Fibroblast of the conjunctiva (primary cell): ENCODE measurements at places on chromosomes 16 and 17.

DNA sequence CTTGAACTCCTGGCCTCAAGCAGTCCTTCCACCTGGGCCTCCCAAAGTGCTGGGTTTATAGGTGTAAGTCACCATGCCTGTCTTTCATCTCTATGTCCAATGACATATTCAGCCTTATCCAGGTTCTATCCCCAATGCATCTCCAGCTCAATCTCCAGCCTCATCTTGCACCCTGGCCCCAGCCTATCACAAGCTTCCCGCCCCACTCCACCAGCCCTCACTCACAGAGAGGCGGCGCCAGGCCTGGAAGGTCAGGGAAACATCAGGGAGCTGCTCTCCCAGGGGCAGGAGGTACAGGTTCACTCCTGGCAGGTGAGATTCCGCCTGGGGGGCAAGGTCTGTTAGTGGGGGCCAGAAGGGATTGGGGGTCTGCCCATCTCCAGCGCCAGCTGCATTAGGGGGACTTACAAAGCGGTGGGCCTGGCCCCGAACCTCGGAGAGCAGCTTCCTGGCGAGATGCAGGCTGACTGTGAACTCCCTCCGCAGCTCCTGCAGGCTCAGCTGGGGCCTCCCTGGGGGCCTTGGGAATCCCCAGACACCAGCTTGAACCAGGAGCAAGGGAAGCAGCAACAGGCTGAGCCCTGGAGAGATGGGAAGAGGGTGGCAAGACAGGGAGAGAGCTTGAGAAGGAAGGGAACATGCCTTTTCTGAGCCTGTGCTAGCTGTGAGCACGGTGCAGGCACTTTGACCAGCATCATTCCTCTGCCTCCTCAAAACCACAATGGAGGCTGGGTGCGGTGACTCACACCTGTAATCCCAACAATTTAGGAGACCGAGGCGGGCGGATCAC, 3.0 kb downstream of the IL27 start:
- DNase-seq = no peak

- DNase-seq = no peak
Measured at GRCh38 chr17:31398381-31399311, 7.2 kb downstream of the RAB11FIP4 start.

GRCh38 chr16:81005610-81006161, 999 bp downstream of the CMC2 start:
- DNase-seq = no peak

- no peak for DNase-seq
Measured at GRCh38 chr17:40511136-40511535, 9.7 kb upstream of the TNS4 start.

DNA sequence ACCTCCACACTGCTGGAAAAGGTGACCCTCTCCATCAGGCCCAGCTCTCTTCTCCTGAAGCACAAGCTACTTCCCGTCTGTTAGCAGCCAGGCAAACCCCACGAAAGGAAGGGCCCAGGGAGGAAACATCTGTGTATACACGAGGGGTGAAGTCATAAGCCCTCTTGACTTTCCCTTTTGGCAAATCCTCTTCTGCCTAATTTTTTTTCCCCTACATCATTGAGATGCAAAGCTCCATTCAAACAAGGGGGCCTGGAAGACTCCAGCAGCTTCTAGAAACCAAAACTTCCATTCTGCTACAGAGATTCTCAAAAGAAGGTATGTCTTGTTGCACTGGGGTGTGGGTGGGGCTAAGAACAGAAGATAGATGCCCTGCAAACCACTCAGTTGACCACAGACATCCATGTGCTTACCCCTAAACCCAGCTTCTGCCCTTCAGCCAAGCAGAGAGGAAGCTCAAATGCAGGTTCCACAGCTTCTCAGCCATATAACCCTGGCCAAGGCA, 145.6 kb upstream of the RCVRN start:
- DNase-seq = peak; percentile 28

DNA sequence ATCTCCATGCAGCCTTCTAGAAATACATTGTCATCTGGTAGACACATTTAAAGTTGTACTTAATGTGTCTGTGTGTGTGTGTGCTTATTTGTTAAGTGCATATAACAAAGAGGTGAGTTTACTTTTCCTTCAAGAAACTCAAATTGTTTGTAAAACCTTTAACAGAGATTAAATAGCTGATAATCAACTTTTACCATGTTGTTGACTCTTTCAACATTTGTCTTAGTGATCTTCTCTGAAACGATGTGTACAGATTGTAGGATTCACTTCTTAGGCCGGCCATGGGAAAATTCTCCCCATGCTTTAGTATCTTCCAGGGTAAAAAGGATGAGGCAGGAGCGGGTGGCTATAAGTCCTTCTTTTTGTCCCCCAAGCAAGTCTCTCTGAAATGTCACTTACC, 292.9 kb upstream of the MAF start:
- no peak for DNase-seq

- no peak for DNase-seq
Measured at GRCh38 chr16:69610356-69610755, 44.6 kb downstream of the NFAT5 start.

DNA sequence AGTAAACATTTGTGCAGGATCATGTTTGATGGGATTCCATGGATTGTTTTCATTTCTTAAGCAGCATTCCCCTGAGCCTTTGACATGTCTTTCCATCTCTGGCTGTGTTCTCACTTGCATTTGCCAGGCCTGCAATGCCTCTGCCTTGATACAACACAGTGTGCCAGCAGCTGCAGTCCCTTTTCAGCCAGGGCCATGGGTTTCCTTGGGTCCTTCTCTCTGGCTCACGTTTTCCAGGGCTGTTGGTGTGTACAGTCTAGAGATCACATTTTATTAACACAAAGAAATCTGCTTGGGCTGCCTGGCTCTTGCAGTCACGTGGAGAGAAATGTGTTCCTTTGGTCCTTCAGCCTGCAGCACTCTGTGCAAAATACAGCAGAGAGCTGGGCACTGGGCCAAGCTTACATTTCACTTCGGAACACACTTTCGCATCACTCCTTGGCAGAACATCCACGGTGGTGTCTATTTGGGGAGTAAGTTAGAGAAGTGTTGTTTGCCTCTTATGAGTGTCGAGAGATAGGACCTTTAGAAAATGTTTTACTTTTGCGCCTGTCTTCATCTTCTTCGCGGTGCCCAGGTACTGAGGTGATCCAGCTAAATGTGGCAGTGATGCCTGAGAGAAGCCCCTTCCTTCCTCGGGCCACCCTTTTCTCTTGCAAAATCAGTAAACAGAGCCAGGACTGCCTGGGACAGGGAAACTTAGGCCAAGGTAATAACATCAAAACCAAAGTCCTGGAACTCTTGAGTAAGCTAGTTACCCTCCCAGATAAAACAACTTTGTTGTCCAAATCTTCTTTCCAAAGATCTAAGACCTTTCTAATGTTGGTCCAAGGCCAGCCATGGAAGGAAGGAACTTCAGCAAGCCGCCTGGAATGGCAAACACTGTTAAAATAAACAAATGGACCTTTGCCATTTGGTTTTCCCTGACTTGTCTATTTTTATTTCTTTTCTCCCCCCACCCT, 20.9 kb downstream of the HLF start:
- DNase-seq = peak; percentile 97

DNA sequence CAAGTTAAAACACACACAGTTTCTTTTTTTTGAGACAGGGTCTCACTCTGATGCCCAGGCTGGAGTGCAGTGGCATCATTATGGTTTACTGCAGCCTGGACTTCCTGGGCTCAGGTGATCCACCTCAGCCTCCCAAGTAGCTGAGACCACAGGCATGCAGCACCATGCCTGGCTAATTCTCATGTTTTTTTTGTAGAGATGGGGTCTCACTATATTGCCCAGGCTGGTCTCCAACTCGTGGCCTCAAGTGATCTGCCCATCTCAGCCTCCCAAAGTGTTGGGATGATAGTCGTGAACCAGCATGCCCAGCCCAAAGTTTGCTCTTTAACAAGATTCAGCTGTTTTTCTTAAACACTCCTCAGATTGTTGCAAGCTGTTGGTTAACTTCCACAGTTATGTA, 39.0 kb downstream of the PRPSAP2 start:
- DNase-seq = no peak

GRCh38 chr17:45873728-45874127, 20.6 kb upstream of the MAPT start:
- DNase-seq = no peak

GRCh38 chr16:14456793-14457481, 173.1 kb downstream of the PARN start:
- no peak for DNase-seq

GRCh38 chr17:73359987-73360410, 48.2 kb upstream of the CDC42EP4 start:
- DNase-seq = no peak

DNA sequence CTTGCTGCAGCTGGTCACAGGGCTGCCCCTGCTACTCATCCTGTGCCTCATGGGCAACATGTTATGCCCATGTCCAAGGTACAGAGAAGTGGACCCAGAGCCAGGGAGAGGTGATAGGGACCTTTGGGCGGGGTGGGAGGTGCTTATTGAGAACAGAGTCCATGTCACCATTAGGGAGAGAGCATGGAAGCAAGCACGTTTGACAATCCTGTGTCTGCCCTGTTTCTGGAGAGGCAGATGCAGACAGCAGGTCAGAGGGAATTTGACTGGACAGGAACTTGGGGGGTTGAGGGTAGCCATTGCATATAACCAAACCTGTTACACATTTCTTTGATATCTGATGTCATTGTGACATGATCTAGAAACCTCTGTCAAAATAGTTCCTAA, 14.3 kb upstream of the ARL4D start:
- DNase-seq = no peak

- DNase-seq = no peak
Measured at GRCh38 chr17:3884188-3884587, 8.7 kb downstream of the CAMKK1 start.

- no peak for DNase-seq
Measured at GRCh38 chr16:88639231-88640038, 1.1 kb downstream of the IL17C start.

GRCh38 chr17:45573924-45574770, 83.6 kb upstream of the PLEKHM1 start:
- no peak for DNase-seq

- DNase-seq = no peak
Measured at GRCh38 chr17:50099003-50099402, 3.9 kb downstream of the PDK2 start.

DNA sequence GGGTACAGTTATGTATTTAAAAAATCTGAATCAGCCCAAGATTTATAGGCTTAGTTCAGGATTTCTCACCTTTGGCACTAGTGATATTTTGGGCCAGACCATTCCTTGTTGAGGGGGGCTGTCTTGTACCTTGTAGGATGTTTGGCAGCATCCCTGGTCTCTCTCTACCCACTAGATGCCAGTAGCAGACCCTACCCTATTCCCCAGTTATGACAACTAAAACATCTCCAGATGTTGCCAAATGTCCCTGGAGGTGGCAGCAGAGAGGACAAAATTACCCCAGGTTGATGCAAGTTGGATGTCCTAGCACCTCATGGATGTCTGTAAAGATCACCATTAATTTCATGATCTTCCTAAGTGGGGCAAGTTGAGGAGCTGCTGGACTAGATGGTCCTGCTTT, 45.8 kb downstream of the SYT17 start:
- DNase-seq = no peak

GRCh38 chr16:4826526-4826925, 20.6 kb downstream of the GLYR1 start:
- DNase-seq = no peak

- no peak for DNase-seq
Measured at GRCh38 chr17:36629970-36630502, 28.7 kb downstream of the MRM1 start.

- DNase-seq = no peak
Measured at GRCh38 chr17:79657861-79658810, 47.3 kb upstream of the RBFOX3 start.

DNA sequence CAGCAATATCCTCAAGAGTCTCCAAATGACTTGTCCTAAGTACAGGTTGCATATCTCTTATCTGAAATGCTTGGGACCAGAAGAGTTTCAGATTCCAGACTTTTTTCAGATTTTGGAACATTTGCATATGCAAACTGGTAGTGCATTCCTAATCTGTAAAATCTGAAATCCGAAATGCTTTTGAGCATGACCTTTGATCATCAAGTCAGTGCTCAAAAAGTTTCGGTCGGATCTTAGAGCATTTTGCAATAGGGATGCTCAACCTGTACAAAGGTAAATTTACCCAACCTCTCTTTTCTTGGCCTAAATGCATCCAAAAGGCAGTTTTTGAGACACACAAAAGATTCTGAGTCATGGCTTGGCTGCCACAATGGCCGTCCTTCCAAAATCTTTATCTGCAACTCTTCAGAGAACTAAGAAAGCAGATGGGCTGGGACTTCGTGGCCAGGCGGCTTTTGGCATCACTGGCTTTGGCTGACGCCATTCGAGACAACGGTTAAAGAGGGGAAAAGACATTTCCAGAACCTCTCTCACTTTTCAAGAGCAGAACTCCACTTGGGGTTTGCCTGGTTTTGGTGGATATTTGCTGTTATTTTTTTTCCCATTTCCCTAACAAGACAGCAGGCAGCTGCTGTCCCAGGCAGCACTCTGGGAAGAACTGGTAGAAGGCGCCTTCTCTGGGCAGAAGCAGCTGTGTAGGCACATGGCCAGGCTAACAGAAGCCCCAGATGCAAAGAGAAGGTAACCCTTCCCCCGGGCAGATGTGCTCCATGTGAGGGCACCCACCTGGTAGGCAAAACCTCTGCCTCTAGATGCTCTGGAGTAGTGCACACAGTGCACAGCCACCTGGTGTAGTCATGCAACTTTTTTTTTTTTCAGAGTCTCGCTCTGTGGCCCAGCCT, 8.9 kb downstream of the CPPED1 start:
- no peak for DNase-seq

GRCh38 chr17:77118251-77118928, 22.4 kb upstream of the SEC14L1 start:
- no peak for DNase-seq
